ENCODE measurements at places on chromosomes 4 and X.

GRCh38 chrX:111581086-111581485, 69.6 kb downstream of the SERTM2 start:
- DNase-seq: no peak

DNA sequence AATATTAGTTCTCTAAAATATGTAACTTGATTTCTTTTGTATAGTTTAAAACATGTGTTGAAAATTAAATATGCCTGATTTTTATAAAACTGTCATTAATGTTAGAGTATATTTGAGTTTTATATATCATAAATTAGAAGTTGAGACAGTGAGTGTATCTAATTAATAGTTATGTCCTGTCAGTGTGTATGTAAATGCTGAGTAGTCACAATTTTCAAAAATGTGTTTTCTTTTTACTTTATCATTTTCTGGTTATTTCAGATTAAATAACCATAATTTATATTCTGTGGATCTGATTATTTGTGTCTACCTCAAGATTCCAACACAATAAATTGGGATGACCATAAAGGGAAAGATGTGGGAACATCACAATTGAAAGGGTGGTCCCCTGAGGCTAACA, 82.7 kb upstream of the CXXC4 start:
- DNase-seq: no peak

DNA sequence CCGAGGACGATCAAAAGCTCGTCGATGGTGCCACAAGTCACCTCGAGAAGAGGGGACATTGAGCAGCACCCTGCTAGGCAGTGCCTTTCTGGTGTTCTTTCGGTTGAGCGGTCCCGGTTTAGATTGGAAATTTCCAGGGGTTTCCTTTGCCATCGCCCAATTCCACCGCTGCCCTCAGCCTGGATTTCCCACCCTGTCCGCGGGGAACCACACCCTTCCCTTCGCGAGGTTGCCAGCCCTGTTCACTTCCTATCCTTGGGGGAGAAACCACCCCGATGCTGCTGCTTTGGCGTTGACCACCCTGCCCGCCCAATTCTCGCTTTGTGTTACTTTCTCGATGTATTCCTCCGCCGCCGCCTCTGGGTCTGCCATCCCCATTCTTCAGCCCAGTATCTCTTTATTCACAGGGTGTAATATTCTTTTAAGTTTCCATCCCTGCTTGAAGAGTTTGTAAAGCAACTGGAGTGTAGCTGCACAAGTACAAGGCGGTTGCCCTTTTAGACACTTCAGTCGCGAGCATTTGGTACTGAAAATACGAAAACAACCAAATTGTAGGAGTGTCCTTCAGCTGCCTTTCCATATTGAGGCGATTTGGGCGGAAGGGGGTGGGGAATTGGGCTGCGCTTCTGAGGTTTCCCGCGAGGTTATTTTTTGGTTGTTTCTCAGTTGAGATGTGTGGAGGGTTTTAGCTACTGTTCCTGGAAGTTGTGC, 1.1 kb downstream of the OGT start:
- DNase-seq: peak; percentile 77

- DNase-seq: peak; percentile 74
Measured at GRCh38 chr4:152606753-152607152, 70.9 kb upstream of the FBXW7 start.

- no peak for DNase-seq
Measured at GRCh38 chr4:38788317-38788716, 5.5 kb upstream of the TLR10 start.

DNA sequence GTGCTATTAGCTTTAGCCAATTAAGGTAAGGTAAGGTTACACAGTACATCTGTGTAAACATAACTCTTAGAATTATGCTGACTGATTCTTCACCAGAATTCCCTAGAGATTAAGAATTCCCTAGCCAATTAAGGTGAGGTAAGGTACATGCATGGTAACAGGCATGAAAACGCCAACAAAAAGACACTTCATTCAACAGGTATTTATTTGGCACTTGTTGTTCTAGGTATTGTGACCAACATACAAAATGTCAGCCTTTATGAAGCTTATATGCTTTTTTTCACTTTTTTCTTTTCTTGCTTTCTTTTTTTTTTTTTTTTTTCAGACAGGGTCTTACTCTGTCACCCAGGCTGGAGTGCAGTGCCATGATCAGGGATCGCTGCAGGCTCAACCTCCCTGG, 47.2 kb downstream of the EDNRA start:
- DNase-seq: no peak

GRCh38 chr4:8644461-8644891, 51.9 kb downstream of the CPZ start:
- no peak for DNase-seq
